NCI-H345 (cell line): ENCODE measurements at places on chromosomes 12 and 14.

GRCh38 chr14:73764406-73765280 lies 50.5 kb upstream of the PNMA1 start:
- DNase-seq, result no peak

- no peak for DNase-seq
Measured at GRCh38 chr14:71471634-71472355, 460.4 kb upstream of the RGS6 start.

DNA sequence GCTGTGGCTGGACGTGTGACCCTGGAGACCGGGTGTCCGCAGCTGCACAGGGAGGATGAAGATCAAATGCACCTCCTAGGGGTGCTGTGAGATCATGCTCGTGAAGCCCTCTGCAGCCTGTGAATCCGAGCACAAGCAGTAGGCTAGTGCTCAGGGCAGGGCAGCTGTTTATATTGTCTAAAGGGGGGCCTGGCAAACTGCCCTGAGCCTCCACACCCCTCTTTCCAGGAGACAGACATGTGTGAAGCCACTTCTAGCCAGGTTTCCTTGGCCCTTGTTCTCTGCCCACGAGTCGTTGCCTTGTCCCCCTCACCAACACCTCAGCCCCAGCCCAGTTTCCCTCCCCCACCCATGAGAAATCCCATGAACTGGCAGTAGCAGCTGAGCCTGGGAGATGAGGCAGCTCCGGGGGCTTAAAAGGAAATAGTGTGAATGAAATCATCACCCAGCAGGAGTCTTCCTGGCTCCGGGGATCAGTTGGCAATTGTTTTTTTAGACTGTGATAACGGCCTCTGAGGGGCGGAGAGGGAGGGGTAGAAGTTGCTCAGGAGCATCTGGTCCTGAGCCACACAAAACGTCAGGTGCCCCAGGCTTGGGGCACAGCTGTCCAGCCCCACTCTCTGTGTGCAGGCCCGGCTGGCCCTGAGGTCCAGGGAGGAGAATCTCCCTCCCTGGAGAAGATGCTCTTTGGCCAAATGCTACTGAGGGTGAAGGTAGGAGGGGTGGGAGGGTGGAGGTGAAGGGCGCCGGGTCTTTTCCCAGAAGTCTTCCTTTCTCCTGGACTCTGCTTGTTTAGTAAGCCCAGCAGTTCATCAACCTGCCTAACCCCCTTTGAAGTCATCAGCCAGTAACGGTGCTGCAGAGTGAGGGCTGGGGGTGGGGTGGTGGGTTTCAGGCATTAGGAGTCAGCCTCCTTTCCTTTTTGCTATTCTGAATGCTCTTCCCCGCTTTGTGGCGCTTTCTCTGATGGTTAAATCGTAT lies 4.0 kb downstream of the FGF6 start:
- DNase-seq, result peak; percentile 83

- DNase-seq, result no peak
Measured at GRCh38 chr12:95774311-95775045, 16.1 kb downstream of the NTN4 start.

GRCh38 chr12:131610891-131611290 lies 100.0 kb upstream of the SFSWAP start:
- no peak for DNase-seq

DNA sequence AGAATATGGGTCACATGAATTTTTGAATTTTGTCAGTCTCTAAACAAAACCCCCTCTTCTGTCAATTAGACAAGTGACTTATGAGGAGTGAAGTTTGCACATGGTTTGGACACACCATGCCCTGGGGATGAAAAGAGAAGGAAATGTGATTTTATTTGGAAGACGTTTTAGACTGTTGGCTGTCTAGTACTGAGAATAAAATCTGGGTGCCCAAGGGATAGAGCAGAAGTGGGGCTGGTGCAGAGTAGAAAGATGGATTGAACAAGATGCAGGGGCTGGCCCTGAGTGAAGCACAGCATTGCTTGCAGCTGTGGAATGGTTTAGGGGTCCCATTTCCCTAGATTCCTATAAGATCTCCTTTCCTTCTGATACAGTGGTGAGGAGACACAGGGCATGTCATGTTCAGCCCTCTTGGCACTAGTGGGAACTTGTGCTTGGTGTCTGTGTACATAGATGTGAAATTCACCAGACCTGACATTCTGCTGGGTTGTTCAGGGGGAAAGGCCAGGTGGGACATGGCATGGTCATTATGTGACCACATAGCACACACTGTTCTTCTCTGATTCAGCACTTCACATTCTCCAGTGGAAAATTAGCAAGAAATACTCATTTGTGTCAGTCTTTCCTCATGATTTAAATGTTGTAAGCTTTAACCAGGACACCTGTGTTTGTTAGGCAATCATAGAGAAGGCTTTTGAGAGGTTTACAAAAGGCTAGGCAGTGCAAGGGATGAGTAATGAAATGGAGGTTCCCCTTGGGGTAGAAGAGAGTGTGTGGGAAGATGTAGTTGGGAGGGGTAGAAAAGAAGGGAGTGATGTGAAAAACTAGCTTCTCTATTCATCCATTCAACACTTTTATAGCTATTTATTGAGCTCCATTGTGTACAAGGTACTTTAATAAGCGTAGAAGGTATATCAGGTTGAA lies 202.3 kb upstream of the IGF1 start:
- no peak for DNase-seq

DNA sequence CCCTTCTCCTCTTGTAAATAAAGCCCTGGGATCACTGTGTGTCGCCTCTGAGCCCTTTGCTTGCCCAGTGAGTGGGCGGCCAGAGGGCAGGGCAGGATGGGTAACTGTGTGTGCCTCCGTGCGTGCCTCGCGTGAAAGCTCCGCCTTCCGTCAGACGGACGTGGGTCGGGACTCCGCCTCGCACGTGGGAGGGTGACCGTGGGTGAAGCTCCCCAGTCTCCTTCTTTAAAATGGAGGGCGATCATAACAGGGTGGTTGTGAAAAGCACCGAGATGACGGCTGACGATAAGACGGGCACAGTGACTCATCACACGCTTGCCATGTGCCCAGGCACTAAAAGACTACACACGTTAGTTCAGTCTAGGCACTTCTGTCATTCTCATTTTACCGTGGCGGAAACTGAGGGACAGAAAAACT lies 9.2 kb downstream of the PHB2 start:
- DNase-seq, result no peak
